Renal cortex interstitium (tissue), 15 donors: ENCODE measurements at places on chromosomes 7 and 10.

DNA sequence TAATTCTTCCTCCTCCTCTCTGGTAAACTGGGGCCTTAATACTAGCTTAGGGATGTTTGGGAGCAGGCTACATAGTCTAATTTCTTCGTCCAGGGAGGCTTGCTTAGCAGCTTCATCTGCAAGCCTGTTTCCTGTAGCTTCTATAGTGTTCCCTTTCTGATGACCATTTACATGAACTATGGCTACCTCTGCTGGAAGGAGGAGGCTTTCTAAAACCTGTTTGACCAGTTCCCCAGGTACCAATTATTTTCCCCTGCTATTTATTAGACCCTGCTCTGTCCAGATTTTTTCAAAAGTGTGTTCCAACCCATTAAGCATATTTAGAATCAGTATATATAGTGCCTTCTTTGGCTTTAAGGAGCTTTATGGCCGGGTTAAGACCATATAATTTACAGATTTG lies 38.8 kb upstream of the DNAH11 start:
- DNase-seq: peak; percentile 27

- DNase-seq: no peak
Measured at GRCh38 chr10:106355450-106355849, 809.1 kb downstream of the SORCS1 start.

- DNase-seq: peak; percentile 58
Measured at GRCh38 chr10:30639946-30640786, 10.6 kb upstream of the LYZL2 start.

DNA sequence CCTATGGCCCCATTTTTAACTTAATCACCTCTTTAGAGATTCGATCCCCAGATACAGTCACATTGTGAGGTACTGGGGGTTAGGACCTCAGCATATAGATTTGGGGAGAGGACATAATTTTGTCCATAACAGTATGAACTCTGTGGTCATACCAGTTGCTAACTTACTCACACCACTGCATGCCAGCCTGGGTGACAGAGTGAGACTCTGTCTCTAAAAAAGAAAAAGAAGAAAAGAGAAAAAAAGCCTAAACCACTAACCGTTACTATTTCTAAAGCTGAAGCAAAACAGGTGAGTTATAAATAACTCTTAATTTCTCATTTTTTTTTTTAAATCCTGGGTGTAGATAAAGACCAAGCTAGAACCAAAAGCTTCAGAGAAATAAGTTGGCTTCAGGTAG lies 155.1 kb upstream of the AUTS2 start:
- DNase-seq: no peak

GRCh38 chr7:25369786-25370185 lies 141.5 kb upstream of the NPVF start:
- no peak for DNase-seq

GRCh38 chr7:151020231-151020630 lies 4.1 kb downstream of the ATG9B start:
- DNase-seq: no peak

DNA sequence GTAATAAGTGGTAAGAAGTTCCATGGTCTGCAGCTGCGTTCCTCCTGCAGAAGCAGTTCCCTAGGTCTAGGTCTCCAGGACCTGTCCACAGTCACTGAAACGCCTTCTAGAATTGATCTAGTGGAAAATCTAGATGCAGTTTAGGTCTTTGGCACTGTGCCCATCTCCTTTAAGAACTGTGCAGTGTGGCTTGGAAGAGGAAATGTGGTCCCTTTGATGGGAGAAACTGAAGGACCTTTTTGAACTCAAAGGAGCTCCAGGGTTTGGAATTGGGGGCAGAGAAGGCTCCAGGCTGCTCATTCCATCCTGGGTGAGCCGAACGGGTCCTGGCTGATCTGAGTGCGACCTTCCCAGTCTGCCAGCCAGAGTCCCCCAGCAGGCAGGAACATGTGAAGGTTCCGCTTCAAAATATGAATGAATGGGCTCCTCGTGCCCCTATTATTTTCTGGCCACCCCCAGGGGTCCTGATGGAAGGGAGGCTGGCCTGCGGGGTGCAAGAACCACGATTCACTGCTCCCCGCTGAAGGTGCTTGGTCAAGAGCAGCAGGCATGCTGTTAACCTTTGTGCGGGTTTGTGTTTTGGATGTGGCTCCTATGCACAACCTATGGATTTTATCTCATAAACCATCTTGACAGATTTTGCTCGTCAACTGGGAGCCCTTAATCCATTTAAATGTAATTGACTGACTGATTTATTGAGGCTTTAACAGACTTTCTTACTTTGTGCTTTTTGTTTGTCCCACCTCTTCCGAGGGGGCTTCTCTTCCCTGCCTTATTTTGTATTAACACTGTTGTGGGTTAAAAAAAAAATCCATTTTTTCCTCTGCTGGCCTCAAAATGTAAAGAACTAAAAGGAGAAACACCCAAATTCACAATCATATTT lies 36.7 kb downstream of the ZNF467 start:
- DNase-seq: no peak

DNA sequence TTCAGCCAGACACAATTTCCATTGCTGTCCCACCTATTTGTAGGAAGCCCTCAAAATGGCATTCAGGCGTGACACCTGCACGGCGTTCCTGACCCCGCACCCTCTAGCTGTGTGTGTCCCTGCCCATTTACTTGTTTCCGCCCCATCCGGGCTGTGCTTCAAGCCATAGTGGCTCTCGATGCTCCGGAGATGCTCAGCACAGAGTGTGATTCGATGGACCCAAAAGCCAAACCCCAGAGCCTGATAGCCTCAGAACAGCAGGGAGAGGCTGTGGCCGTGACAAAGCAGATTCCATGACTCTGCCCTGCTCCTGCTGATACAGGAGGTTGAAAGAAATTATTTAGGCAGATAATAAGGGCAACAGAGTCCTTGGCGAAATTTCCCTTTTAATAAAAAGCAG lies 13.4 kb downstream of the BUD31 start:
- DNase-seq: no peak

- no peak for DNase-seq
Measured at GRCh38 chr7:155119801-155120382, 49.8 kb downstream of the HTR5A start.

- DNase-seq: no peak
Measured at GRCh38 chr10:89035461-89035860, 44.9 kb downstream of the FAS start.

GRCh38 chr7:81632418-81632817 lies 137.4 kb downstream of the HGF start:
- DNase-seq: no peak

- DNase-seq: no peak
Measured at GRCh38 chr10:114336823-114337509, 67.3 kb downstream of the AFAP1L2 start.

GRCh38 chr7:36880108-36880507 lies 155.8 kb upstream of the AOAH start:
- DNase-seq: no peak

DNA sequence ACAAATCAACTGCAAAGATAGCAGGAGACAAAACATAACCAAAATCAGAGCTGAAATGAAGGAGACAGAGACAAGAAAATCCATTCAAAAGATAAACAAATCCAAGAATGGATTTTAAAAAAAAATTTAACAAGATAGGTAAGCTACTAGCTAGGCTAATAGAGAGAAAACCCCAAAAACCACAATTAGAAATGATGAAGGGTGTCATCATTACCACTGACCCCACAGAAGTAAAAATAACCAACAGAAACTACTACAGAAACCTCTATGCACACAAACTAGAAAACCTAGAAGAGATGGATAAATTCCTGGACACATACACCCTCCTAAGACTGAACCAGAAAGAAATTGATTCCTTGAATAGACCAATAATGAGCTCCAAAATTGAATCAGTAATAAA lies 117.6 kb downstream of the DNAJC1 start:
- DNase-seq: no peak

GRCh38 chr10:117503244-117504205 lies 39.0 kb upstream of the EMX2 start:
- DNase-seq: peak; percentile 58

DNA sequence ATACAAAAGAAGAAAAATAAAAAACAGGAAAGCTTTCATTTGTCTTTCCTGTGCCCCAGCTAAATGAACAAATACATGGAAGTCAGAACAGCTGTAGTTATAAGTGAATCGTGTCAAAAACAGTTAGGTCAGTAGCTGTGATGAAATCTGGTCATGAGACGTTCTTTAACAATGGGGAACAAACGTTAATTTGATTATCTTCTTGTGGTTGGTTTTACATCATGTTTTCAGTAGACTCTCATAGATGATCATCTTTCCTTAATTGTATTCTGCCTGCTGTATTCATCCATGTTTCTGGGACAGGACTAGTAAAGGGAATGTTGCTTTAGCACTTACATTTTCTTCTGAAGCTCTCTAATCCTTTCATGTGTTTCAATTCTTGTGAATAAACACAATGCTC lies 97.0 kb downstream of the PCLO start:
- no peak for DNase-seq

DNA sequence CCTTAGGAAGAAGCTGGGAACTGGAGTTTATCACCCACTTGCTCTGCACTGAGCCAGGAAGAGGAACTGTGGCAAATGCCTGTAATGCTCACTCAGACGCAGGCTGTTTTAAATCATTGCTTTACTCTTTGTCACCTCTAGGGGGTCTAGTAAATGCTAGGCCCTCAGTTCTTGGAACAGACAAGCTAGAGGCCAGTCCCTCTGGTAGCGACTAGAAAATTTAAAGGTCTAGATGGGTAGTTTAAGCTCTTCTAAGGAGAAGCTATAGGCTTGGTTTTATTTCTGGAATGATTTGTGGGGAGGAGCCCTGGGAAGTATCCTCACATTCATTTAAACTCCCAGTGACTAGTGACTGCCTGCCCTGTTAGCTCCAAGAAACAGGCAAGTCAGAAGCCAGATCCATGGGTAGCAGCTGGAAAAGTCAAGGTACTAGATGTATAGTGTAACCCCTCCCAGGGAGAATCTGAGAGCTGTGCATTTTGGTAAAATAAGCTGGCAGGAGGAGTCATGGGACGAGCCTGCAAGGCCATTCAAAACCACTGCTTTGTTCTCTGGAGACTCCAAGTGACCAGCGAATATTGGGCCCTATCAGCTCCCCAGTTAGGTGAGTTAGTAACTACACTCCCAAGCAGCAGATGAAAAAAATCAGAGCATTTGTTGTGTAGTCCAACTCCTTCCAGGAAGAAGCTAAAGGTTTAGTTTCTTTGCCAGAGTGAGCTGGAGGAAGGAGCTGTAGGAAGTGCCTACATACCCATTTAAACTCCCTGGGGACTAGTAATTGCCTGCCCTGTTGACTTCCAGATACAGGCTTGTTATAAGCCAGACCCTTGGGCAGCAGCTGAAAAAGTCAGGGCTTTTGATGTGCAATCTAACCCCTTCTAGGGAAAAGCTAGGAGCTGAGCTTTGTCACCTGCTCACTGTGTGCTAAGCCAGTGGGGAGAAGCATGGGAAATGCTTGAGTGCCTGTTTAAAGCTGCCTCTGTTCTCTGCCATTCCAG lies 68.9 kb downstream of the DYNC1I1 start:
- no peak for DNase-seq

- DNase-seq: no peak
Measured at GRCh38 chr10:18620856-18621255, 30.5 kb downstream of the NSUN6 start.

DNA sequence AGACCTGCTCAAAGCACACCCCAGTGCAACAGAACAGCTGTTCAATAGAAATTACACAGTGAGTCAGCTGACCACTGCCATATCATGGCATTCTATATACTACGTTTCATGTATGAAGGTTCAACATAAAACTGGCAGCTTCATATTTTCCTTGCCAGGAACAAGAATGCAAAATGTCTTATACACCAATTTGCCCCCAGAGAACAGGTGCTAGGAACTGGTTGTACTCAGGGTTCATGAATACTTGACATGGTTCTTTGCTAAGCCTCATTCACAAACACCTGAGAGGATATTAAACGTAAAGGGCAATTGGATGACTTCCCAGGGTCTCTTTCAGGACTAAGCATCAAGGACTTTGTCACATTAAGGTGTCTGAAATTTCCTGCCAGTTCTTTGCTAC lies 6.9 kb downstream of the MYOF start:
- no peak for DNase-seq

DNA sequence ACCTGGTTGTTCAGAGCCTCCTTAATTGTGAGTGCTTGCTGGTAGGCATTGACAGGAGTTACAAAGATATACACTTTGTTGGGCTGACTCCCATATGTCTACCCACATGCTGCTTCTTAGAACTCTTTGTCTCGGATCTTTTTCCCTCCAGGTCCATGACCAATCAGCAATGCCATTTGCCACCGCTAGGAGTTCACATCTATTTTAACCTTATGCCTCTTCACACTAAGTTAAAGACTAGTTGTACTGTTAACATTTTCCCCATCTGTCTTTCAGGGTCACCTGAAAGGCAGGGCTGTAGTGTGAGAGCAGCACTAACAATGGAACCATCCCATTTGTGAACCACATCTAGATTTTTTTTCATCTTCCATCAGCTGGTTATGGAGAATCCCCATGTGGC lies 226.7 kb upstream of the NPY start:
- DNase-seq: no peak

- DNase-seq: no peak
Measured at GRCh38 chr10:126097558-126098225, 201.3 kb downstream of the FANK1 start.

DNA sequence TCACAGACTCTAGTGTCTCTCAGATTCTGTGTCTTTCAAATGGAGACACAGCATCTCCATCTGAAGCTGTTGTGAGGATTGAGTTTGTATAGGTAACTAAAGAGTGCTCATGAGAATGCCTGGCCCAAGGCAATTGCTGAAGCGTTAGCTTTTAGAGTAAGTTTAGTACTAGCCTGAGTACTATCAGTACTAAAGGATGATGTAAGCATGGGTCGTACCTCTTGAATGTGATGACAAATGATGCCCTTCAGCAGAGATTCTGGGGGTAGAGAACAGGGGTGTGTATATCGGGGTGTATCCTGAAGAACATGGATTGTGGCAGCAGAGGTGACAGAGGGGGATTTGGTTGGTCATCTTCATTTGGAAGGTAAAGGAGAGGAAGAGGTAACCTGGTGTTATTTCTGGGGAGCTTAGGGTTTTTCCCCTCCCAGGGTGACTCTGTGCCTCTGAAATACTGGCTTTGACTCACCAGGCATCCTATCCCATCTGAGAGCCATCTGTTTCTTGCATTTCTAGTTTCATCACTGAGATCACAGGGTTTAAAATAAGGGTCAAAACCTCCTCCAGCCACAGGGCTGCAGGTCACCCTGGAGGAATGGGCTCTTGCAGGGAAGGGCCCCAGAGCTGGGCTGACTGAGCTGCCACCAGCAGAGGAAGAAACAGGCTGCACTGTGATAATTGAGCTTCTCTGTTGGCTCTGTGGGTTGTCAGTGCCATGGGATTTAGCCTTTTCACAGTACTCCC lies 756.0 kb downstream of the KCNMA1 start:
- no peak for DNase-seq

DNA sequence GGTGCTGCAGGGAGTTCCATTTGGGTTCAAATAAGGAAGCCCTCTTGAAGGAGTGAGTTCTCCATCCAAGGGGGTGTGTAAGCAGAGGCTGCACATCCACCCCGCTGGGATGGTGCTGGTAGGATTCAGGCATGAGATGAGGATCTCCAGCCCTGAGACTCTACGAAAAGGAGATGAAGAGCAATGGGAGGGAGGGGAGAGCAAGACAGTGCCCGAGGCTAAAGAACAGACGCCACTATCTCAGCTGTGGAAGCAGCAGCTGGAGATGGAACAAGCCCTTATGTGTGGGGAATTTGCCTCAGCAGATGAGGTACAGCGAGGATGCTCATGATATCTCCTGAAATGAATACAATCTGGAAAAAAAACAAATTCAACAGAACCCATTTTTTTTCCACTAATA lies 28.1 kb upstream of the MYL10 start:
- no peak for DNase-seq
